ENCODE measurements at places on chromosomes 11 and 22.

DNA sequence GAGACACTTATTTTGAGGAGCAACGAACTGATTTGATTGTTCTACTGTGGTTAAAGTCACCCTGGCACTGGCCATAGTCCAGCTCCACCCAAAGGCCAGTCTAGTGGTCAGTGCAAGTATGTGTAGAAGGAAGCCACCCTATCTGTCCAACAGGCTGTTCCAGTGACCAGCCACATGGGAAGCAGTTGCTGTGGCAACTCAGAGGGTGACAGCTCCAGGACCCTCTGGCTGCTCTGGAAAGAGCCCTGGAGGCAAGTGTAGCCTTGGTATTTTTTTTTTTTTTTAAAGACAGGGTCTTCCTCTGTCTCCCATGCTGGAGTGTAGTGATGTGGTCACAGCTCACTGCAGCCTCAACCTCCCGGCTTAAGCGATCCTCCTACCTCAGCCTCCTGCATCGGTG, 27.8 kb downstream of the LMO1 start:
- no peak for DNase-seq

DNA sequence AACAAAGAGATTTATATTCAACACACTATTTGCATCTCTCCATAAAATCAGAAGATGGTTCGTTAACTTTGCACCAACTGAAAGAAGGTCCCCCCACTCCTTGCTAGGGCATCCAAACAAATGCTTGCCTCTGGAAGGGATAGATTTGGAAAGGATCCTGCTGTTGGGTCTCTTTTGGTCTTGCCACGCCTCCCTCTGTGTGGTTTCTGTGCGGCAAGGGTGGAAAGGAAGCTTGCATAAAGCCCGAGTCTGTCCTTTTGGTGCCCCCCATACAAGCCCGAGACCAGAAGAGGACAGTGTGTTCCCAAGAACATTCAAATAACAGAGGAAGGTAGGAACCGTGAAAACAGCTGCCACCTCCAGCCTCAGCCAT, 15.1 kb downstream of the SCGB1A1 start:
- DNase-seq = no peak

GRCh38 chr11:84522331-84522730, 1104.8 kb downstream of the DLG2 start:
- DNase-seq = no peak

GRCh38 chr11:10526974-10527918, 13.7 kb downstream of the RNF141 start:
- DNase-seq = no peak

GRCh38 chr11:34308913-34309585, 48.8 kb downstream of the ABTB2 start:
- no peak for DNase-seq

Measured in activated CD4-positive, CD25-positive, alpha-beta regulatory T cell treated with anti-CD3 and anti-CD28 coated beads, Interleukin-2, amount 50 U/mL, for 16 hours (primary cell).